Ammon's horn (tissue), 1 donor: ENCODE measurements at places on chromosomes 2 and 18.

GRCh38 chr18:58761241-58761969 is 90.1 kb downstream of the MALT1 start:
- no peak for DNase-seq

DNA sequence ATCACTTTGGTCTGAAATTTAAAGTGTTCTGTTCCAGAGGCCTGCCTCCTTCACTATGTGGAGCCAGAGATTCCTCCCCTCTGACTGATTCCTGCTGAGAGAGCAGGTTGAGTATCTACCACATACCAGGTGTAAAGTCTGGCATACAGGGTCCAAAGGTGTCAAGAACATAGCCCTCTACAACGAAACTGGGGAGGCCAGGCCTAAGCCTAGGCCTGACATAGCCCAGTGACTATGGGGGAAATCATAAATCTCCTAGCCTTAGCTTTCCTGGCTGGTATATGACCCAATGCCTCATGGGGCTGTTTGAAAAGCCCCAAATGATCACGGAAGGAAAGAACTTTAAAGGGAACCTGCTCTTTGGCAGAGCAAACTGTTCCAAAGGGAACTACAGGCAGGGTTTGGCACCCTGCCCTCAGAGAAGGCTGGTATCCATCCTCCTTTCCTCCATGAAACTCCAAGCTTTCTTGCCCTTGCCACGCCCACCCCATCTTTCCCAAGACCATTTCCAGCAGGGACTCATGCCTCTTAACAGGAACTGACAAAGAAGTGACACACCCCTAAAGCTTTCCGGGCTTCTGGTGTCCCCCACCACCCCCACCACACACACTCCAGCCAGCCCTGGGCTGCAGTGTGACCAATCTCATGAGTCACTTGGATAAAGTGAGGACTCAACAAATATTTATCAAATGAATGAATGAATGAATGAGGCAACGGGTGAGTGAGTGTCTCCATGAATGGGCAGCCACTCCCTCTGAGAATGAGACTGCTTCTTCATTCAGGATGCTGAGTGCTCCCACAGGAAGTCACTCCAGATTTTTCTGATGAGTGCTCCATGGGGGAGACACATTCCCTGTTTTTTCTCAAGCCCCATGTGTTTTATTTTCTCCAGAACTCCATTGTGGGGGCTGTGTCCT is 114.5 kb upstream of the STPG4 start:
- DNase-seq, result no peak

GRCh38 chr18:22446911-22447310 is 29.2 kb upstream of the CTAGE1 start:
- no peak for DNase-seq

GRCh38 chr2:20972110-20972509 is 71.8 kb downstream of the APOB start:
- DNase-seq, result no peak

- DNase-seq, result no peak
Observed at GRCh38 chr18:70172225-70172624, 33.3 kb downstream of the RTTN start.
